ENCODE measurements at places on chromosomes 1 and 21.

GRCh38 chr1:23394684-23395083, 25.0 kb upstream of the ZNF436 start:
- DNase-seq, result no peak

- no peak for DNase-seq
These were observed 15.4 kb downstream of the RIMS3 start for GRCh38 chr1:40650075-40650474.

GRCh38 chr1:225653463-225654276, 747 bp upstream of the ENAH start:
- DNase-seq, result no peak

GRCh38 chr1:110195196-110195595, 14.9 kb upstream of the KCNC4 start:
- DNase-seq, result no peak

GRCh38 chr1:117205368-117205767, 5.4 kb downstream of the VTCN1 start:
- DNase-seq, result no peak

GRCh38 chr1:81679942-81680341, 120.8 kb upstream of the ADGRL2 start:
- DNase-seq, result no peak

DNA sequence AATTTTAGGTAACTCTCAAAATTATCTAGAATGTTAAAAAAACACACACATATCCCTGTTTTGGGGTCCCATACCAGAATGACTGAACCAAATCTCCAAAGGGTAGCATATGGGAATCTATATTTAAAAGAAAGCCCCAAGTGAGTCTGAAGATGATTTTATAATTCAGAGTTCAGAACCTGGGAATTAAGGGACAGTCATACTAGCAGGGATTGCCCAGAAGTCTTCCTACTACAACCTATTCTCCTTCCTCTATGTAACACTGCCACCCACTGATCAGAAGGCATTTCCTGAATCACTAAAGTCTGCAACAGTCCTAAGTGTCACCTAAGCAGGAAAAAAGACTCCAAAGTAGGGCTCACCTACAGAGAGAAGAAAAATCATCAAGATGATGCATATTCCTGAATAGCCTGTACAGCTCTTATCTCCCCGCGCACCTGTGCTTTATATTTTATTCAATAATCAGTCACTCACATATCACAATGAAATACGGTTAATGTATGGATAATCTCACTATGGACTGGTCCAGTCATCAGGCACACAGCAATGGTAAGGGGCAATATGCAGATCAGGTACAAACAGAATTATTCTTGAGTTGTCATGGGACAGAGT, 4.9 kb downstream of the RGS1 start:
- DNase-seq, result no peak

GRCh38 chr1:24862775-24863483, 67.1 kb downstream of the RUNX3 start:
- no peak for DNase-seq

DNA sequence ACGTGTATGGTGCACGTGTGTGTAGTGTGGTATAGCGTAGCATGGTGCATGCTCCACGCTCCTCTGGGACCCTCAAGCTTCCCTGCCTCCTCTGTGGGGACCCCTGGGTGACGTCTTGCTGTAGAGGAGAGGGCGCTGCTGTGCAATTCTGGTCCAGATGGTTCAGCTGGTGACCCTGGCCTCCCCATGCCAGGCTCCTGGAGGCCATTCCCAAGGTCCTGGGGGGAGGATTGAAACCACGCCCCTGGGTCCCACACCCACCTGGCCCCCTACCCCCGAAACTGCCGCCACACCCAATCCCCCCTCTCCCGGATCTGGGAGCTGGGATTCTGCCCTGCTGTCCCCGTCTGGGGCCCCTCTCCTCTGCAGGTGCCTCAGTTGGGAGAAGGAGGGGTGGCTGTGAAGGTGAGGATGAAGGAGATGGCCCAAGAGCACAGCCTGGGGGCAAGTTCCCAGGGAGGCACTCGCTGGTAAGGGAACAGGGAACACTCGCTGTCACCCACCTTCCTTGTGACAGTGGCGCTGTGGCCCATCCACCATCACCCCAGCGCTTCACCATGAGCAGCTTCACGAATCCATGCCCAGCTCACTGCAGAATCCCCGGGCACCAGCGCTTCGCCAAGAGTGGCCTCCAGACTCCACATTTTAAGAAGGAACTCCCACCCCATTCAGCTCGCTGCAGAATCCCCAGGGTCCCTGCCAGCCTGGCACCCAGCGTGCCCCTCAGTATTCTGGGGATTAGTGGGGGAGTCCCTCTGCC, 38.0 kb downstream of the WDR4 start:
- DNase-seq, result no peak

- no peak for DNase-seq
These were observed 62.8 kb downstream of the MAGI3 start for GRCh38 chr1:113452921-113453770.

DNA sequence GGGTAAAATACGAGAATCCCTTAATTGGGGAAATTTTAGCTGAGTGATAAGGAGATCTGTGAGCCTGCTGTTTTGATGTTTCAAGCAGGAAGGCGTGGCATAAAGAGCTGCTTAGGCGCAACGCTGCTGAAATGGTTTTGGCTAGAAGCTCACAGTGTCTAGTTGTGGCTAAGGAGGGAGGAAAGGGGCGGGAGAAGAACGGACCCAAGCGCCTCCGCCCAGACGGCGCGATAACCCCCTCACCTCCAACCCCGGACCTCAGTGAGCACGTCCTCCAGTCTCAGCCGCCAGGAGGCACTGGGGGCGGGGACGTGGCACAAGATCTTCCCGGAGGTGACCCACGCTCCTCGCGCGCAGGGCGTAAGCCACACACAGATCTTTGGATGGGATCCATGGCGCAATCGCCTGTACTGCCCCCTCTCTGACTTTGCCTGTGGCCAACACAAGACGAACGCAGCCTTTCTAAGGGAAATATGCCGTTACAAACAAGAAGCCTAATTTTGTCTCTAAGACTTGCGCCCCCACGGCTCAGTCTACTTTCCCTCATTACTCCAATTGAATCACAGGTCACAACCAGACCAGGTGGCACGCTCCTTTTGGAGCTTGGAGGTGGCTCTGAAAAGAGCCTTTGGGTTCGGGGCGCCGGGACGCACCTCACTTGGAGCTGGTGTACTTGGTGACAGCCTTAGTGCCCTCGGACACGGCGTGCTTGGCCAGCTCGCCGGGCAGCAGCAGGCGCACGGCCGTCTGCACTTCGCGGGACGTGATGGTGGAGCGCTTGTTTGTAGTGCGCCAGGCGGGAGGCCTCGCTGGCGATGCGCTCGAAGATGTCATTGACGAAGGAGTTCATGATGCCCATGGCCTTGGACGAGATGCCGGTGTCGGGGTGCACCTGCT, 23.4 kb upstream of the RNF187 start:
- no peak for DNase-seq

- no peak for DNase-seq
These were observed 47.7 kb upstream of the RPL11 start for GRCh38 chr1:23643736-23644554.

DNA sequence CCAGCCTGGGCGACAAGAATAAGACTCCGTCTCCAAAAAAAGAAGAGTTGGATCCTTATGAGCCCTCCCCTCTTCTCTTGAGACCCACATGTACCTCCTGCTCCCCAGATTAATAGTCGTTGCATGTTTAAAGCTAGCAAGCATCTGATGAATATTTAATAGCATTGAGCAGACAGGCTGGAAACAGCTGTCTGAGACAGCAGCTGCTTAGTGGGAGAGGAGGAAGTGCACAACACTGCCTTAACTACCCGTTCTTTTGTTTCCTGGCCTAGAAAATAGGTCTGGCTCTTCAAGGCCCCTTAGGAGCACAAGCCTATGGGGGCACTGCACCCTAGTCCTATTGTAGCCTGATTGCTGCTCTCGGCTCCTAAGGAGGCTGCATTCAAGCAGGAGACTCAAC, 17.3 kb upstream of the TMEM39B start:
- no peak for DNase-seq

GRCh38 chr1:14924455-14925331, 228.9 kb upstream of the TMEM51 start:
- no peak for DNase-seq

GRCh38 chr1:57517587-57518374, 93.9 kb upstream of the DAB1 start:
- no peak for DNase-seq

DNA sequence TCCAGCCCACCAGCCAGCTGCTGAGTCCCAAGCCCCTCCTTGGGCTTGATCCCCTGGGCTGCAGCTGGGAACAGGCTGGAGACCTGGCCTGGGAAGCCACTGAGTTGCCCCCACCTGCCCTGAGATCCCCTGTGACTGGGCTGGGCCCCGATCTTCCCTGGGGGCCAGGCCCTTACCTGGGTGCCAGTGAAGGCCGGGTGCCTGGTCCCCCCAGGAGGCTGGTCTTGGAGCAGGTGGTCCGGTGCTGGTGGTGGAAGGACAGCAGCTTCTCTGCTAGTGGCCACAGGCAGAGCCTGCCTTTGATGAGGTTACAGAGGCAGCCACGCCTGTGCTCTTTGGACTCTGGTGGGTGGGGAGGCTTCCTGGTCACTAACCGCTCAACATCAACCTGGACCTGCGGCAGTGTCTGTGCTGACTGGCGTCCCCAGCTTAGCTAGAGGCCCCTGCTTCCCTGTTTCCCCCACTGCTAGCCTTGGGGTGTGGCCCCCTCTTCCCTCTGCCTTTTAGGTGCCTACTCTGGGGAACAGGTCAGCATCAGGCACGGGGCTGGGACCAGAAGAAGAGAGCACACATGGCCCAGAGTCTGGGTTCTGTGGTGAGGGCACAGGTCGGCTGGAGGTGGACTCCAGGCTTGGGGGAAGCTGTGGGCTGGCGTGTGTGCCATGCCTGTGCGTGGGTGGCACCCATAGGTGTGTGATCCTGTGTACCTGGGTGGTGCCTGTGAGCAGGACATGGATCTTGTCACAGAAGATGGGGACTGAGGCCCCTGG, at the start of gene EPS8L3:
EPS8L3 (minus strand) TSS at position 278 of the 770 bp plus-strand sequence. CDS start 2,174 bp downstream, outside the sequence.
- no peak for DNase-seq

DNA sequence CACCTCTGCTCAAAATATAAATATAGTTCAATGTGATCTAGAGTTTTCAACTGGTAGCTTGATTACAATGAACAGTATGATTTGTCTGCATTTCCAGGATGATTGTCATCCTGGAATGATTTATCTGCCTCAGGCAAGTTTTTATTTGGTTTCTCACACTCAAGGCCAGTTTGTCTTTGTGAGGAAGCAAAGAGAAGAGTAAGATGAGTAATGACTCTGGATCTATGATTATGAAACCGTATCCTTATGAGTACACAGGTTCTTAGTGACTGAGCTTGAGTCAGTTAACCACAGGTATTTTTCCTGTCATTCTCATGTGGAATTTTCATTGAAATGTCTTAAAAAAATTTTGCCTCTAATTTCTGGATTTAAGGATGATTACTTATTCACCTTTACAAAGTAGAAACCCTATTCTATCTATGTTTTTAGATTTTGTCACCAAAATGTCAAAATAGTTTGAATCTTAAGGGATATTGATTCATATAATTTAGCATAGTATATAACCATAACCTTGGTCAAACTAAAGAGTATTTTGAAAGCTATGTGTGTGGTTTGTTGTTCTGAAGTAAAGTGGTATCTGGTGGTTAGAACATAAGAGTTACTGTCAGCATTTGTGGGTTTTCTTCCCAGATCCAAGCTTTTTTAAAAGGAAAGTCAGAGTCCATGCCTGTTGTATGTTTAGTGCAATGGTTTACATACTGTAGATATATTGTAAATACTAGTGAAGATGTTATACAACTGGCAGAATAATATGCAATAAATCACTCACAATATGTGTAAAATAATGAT, 145.0 kb downstream of the RASAL2 start:
- DNase-seq, result no peak

All from D721Med (cell line).